ENCODE measurements at places on chromosomes 12 and 14. TPM values are rescaled to one million over a fixed set of nuclear protein-coding genes. Genes with fewer than 3 reads are reported as not detected.
A peak's percentile ranks its signal among the peaks of the same experiment; 100 is the strongest.

GRCh38 chr12:94643606-94644005 lies 6.8 kb downstream of the TMCC3 start:
- DNase-seq: peak; percentile 46

GRCh38 chr14:70934502-70935134 lies 27.4 kb downstream of the PCNX1 start:
- peak; percentile 29 for DNase-seq

DNA sequence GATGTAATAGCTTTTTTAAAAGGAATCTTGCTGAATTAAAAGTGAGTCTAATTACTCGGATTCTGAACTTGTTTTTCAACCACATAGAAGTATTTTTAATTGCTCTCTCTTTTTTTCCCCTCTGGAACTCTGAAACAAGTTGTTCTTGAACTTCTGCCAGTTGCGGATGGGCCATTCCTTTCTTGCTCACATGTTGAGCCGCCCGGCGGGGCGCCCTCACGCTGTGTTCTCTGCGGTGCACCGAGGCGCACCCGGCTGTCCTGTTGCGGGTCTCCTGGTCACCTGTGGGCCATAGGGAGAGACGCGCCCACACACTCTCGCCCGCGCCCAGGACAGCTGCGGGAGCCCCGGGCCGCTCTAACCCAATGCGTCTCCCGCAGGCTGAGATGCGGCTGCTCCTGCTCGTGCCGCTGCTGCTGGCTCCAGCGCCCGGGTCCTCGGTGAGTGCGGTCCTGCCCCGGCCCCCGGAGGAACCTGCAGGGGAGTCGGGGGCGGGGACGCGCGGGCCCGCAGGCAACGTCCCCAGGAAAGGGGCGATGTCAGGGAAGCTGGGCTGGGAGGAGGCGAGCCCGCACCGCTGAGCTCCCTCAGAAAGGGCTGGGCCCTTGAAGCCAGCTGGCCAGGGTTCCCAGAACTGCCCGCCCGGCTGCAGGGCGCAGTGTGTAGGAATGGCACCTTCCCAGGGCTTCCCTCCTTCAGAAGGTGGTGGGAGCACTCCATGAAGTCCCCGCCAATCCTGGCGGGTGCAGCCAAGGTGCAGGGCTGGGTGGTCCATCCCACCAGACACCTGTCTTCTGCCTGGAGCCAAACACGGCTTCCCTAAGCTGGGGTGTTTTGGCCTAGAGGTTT lies 2.3 kb downstream of the PAPLN start:
- no peak for DNase-seq

The TSPAN8 gene
- not detected for total RNA-seq

The SERPINA10 gene
- not detected for total RNA-seq
